ENCODE measurements at places on chromosomes 2 and 18. TPM values are rescaled to one million over a fixed set of nuclear protein-coding genes. Genes with fewer than 3 reads are reported as not detected.

Gene SLC9A4
- total RNA-seq, result 0.42 TPM

Gene SNED1
- total RNA-seq, result 18.5 TPM

Gene CPO
- total RNA-seq, result not detected

Gene LYG2
- not detected for total RNA-seq

Gene LBX2
- 1.5 TPM for total RNA-seq

Gene TIGD1
- 2.1 TPM for total RNA-seq

Gene SLC38A11
- total RNA-seq, result 0.19 TPM

Gene NEU2
- total RNA-seq, result not detected

Gene VSNL1
- 2.1 TPM for total RNA-seq

Gene DPYSL5
- total RNA-seq, result 3.8 TPM

Gene C2orf76
- 10.9 TPM for total RNA-seq

Gene DTNA
- total RNA-seq, result 74.3 TPM

Gene RTP5
- 0.08 TPM for total RNA-seq

Gene ATP6V1C2
- total RNA-seq, result not detected

Gene EGR4
- total RNA-seq, result not detected

Gene CBLN2
- 0.10 TPM for total RNA-seq

Gene INPP5D
- 2.5 TPM for total RNA-seq

Gene PREB
- 80.0 TPM for total RNA-seq

Gene TMEM87B
- total RNA-seq, result 32.3 TPM

Gene MPP4
- total RNA-seq, result 3.9 TPM

Gene TRIB2
- 12.3 TPM for total RNA-seq

Gene SGPP2
- not detected for total RNA-seq

Gene PDE11A
- total RNA-seq, result 1.2 TPM

Gene TMEM37
- not detected for total RNA-seq

Gene CENPA
- 1.5 TPM for total RNA-seq

Gene DSG1
- not detected for total RNA-seq

Gene PRADC1
- total RNA-seq, result 101 TPM

Gene CNPPD1
- 28.9 TPM for total RNA-seq

Gene IL37
- not detected for total RNA-seq

Gene KLHL30
- 59.5 TPM for total RNA-seq

Gene TMEM247
- not detected for total RNA-seq

Gene IL1F10
- total RNA-seq, result not detected

Gene EVX2
- not detected for total RNA-seq

Gene NR4A2
- total RNA-seq, result not detected

Gene PTPN2
- total RNA-seq, result 46.6 TPM

Gene PTPRN
- total RNA-seq, result 0.68 TPM

Gene GKN2
- not detected for total RNA-seq

Gene MROH2A
- total RNA-seq, result not detected

Gene TTN
- total RNA-seq, result 1,034 TPM

Gene ALPG
- not detected for total RNA-seq

Gene MARCO
- not detected for total RNA-seq

Gene TSPYL6
- total RNA-seq, result not detected

Gene NT5DC4
- not detected for total RNA-seq

Gene IL36G
- total RNA-seq, result not detected

Gene CXCR1
- not detected for total RNA-seq

Gene REEP1
- total RNA-seq, result 90.1 TPM

Gene CNDP1
- not detected for total RNA-seq

Gene MAP3K19
- not detected for total RNA-seq

Gene SLC35G4
- not detected for total RNA-seq

Gene KCNK3
- 1.1 TPM for total RNA-seq

Gene IL1RN
- not detected for total RNA-seq

Gene REG1A
- not detected for total RNA-seq

Gene CD226
- 0.16 TPM for total RNA-seq

Gene CPLX4
- total RNA-seq, result not detected

Gene FNDC4
- 6.1 TPM for total RNA-seq
